ENCODE measurements at places on chromosomes 7 and 10.

- no peak for DNase-seq
Measured at GRCh38 chr10:103676851-103677417, 178.4 kb downstream of the SH3PXD2A start.

DNA sequence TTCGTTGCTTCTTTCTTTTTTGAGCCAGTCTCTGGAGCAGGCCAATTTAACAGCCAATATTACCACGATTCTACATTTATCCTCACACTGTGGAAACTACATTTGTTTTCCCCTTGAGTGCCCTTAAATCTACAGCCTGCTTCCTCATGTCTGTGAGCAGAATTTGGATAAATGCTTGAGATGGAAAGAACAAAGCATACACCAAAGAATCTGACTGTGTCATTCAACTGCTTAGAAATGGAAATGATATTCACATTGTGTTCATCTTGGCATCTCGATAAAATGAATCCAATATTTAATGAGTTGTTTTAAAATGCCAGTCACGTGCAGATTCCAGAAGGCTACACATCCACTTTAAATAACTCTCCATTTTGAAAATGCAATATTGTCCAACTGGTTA, 41.0 kb upstream of the GSDME start:
- DNase-seq, result no peak

DNA sequence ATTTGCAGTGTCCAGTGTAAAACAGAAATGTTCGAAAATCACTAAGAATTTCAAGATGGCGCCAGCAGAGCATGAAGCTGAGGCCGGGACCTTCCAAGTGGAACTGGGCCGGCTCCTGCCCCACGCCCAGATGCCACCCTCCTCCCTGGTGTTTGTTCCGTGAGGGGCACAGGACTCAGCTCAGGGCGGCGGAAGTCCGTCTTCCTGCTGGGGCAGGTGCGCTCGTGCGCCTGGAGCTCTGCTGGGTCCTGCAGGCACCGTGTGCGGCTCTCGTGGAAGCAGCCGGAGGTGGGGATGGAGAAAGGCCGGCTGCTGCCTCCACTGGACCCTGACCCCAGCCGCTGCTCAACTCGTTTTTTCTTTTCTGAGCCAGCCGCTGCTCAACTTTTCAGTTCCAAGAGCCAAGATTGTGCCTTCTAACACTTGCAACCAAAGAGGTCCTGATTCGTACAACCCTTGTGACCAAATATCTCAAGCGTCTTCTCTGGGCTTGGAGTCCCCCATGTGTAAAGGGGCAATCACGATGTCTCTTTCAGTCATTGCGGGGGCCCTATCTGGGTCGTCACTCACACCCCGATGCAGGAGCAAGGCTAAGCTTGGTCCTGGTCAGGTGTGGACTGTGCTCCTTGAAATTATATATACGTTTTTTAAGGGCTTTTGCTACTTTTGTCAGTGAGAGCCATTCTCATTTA, 334.4 kb downstream of the ADARB2 start:
- DNase-seq, result no peak

GRCh38 chr7:91330866-91331265, 66.6 kb downstream of the FZD1 start:
- no peak for DNase-seq

DNA sequence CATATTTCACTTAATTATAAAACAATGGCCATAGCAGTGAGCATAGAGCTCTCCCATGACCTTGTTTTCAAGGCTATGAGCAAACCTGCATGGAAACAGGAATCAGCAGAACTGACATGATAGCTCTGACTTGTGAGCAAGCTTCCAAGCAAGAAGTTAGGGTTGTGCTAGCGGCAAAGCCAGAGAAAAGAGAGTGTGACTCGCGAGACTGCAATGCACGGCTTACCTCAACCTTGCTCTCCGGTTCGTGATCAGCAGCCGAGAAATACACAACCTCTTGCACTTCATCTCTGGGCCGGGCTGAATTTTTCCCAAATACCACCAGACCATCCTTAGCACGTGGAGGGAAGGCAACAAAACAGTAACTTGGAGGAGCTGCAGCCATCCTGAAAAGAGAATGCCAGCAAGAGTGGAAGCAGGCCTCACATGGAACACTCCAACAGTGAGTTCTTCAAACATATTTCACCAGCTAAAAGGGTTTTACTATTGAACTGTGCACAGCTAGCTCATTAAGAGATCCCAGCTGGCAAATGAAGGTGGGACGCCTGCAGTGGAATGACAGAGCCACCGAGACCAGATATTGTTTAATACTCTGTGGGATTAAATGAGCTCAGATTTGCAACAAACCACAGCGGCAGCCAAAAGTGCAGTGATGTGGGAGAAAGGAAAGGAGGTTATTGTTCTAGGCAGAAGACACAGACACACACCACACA, 20.8 kb downstream of the SCRN1 start:
- DNase-seq, result no peak

DNA sequence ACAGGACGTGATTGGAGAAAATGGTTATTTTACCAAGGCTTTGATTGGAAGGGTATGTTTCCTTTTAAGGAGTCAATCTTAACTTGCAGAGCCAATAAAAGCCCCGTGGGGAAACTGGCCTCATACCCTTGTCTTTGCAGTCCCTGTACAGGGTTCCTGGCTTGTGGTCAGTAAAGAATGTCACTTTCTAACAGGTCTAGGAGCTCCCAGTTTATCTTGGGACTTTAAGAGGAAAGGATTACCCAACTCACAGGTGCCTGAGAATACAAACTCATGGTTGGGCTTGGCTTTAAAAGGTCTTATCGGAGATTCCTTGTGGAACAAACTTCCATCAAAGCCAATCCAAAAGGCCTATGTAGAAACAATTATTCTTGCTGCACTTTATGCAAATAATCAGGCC, 221.8 kb downstream of the PHF14 start:
- no peak for DNase-seq

DNA sequence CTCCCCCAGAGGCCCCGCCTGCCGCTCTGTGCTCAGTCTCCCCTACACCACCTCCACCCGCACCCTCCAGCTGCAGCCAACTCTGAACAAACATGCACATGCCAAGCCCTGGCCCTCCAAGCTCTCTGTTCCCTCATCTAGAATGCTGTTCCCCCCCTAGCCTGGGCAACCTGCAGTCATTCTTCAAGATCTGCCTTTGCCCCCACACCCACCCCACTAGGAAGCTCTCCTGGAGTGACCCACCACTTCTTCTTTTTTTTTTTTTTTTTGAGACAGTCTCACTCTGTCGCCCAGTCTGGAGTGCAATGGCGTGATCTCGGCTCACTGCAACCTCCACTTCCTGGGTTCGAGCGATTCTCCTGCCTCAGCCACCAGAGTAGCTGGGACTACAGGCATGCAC, 13.7 kb downstream of the MYL10 start:
- no peak for DNase-seq

GRCh38 chr7:102472126-102473041, 6.3 kb downstream of the POLR2J start:
- no peak for DNase-seq

GRCh38 chr10:130432271-130432670, 296.1 kb downstream of the GLRX3 start:
- DNase-seq, result no peak

GRCh38 chr10:132065491-132066105, at the start of gene JAKMIP3:
Gene JAKMIP3, plus strand, starts transcription at chr10:132065946. Its CDS starts 38,863 bp downstream, at chr10:132104809.
- no peak for DNase-seq

- DNase-seq, result no peak
Measured at GRCh38 chr10:78864761-78865537, 203.8 kb upstream of the ZMIZ1 start.

DNA sequence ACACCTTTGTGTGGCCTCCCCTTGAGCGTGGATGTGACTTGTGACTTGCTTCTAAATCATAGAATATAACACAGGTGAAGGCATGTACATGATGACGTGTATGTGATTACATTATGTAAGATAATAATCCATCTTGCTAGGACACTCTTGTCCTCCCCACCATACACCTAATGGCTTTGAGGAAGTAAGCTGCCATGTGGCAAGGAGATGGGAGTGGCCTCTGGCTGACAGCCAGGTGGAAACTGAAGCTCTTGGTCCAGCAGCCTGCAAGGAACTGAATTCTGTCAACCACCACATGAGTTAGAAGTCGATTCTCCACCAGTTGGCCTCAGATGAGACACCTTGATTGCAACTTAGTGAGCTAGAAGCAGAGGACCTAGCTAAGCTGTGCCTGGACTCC, 67.4 kb upstream of the ELN start:
- no peak for DNase-seq

- no peak for DNase-seq
Measured at GRCh38 chr10:108894402-108895301, 1028.7 kb downstream of the XPNPEP1 start.

GRCh38 chr7:129952086-129952652, 591 bp downstream of the UBE2H start:
- DNase-seq, result peak; percentile 11
